ENCODE measurements at places on chromosomes 5 and 9. TPM values are rescaled to one million over a fixed set of nuclear protein-coding genes. Genes with fewer than 3 reads are reported as not detected.

Gene UBTD2
- total RNA-seq = 5.7 TPM

Gene WNK2
- total RNA-seq = 0.22 TPM

Gene ZNF483
- total RNA-seq = 4.7 TPM

Gene TCF7
- 107 TPM for total RNA-seq

Gene STKLD1
- total RNA-seq = 1.3 TPM

Gene IFNW1
- not detected for total RNA-seq

Gene DNAJB5
- 3.9 TPM for total RNA-seq

Gene C9orf50
- not detected for total RNA-seq

Gene WDR38
- total RNA-seq = not detected

Gene TRIM36
- total RNA-seq = 0.39 TPM

Gene PCDHGA9
- total RNA-seq = 0.27 TPM

Gene ANXA1
- 125 TPM for total RNA-seq

Gene DND1
- total RNA-seq = 3.9 TPM

Gene STOML2
- total RNA-seq = 141 TPM

Gene ANKRD18A
- 5.0 TPM for total RNA-seq

Gene IRGM
- 2.0 TPM for total RNA-seq

Gene TEX48
- 1.1 TPM for total RNA-seq

Gene BARHL1
- total RNA-seq = not detected

Gene PCSK5
- total RNA-seq = 7.1 TPM

Gene TMEM252
- not detected for total RNA-seq

Gene PRR16
- total RNA-seq = not detected

Gene DNAI1
- total RNA-seq = not detected

Gene F2RL1
- 0.76 TPM for total RNA-seq

Gene ZNF366
- total RNA-seq = not detected

Gene QRFP
- total RNA-seq = not detected

Gene S1PR3
- total RNA-seq = 0.22 TPM

Gene SPINK4
- total RNA-seq = not detected

Gene PCDHGA6
- total RNA-seq = 0.80 TPM

Gene MRPL50
- 10.8 TPM for total RNA-seq

Gene KIAA1958
- total RNA-seq = 4.3 TPM

Gene RBM27
- 24.7 TPM for total RNA-seq

Gene TMEM8B
- total RNA-seq = 1.7 TPM

Gene BTNL8
- total RNA-seq = not detected

Data from T-helper 1 cell treated with Interleukin-12 subunit alpha and Interleukin-12 subunit beta and Interleukin-4 antibody, amounts not matched to agents 30 ng/mL and 1 ng/mL, for 36 hours (primary cell).